EH (cell line): ENCODE measurements at places on chromosomes 12 and 14.

GRCh38 chr12:92370828-92371227 is 225.2 kb upstream of the BTG1 start:
- no peak for DNase-seq

- no peak for DNase-seq
These were observed 149.4 kb downstream of the ADGRD1 start for GRCh38 chr12:131102991-131103668.

- no peak for DNase-seq
These were observed 94.5 kb downstream of the DNAI7 start for GRCh38 chr12:25100194-25101091.

GRCh38 chr12:56206452-56207166 is 15.1 kb downstream of the RNF41 start:
- DNase-seq = peak; percentile 66

GRCh38 chr12:44889162-44889561 is 13.0 kb upstream of the NELL2 start:
- no peak for DNase-seq

- DNase-seq = peak; percentile 46
These were observed 23.0 kb upstream of the ACTN1 start for GRCh38 chr14:69002069-69002468.

DNA sequence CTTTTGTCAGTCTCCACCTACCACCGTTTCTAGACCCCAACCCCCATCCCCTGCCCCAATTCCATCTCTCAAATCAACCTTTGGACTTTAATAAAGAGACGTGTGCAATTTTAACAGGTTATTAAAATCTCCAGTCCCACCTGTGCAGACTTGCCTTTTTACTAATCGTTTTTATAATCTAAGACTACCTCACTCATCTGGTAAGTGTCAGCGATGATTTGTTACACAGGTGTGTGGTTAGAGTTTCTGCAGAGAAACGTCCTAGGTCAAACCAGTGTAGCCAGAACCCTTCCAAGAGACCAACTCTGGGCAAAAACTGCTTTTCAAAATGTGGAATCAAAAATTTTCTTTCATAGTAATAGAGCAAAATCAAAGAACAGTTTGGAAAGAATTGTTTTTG is 60.4 kb upstream of the PELI2 start:
- no peak for DNase-seq

DNA sequence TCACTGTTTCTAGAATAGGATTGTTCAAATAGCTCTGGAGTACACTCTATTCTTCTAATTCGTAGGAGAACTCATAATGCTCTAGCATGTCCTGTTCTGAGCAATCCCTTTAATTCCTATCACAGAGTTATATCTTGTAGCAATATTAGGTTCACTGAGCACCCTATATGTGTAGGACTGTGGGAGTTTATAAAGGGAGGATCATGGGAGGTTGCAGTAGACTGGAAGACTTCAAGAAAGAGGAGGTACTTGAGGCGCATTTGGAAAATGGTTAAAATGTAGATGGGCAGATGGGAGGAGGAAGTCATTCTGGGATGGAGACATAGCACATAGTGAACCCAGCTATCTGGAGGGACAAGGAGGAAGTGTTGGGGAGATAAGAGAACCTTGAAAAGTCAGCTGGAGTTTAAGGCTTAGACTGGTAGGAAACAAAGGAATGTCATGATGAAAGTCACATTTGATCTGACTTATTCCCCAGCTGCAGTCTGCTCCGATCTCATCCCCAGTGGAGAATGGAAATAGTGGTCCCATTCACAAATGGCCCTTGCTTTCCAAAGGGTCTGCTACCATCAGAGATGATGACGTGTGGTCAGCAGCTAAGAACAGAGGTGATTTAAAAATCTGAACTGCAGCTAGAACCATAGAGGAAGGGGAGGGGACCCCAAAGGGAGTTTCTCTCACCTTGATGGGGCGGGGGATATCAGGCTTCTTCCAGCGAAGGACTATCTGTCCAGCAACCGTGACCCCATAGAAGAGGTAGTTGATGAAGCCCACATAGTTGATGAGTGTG is 10.1 kb upstream of the CEBPE start:
- no peak for DNase-seq

DNA sequence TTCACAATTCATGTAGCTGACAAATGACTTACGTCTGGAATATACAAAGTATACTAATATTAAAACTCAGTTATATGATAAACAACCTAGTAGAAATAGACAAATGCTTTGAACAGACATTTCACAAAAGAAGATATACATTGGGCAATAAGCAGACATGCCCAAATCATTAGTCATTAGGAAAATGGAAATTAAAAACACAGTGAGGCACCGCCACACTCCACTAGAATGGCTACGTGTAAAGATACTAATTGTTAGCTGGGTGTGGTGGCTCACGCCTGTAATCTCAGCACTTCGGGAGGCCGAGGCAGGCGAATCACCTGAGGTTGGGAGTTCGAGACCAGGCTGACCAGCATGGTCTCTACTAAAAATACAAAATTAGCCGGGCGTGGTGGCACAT is 248.9 kb upstream of the TMEM132C start:
- peak; percentile 11 for DNase-seq

- DNase-seq = peak; percentile 9
These were observed 126.2 kb upstream of the PMCH start for GRCh38 chr12:102323799-102324198.

DNA sequence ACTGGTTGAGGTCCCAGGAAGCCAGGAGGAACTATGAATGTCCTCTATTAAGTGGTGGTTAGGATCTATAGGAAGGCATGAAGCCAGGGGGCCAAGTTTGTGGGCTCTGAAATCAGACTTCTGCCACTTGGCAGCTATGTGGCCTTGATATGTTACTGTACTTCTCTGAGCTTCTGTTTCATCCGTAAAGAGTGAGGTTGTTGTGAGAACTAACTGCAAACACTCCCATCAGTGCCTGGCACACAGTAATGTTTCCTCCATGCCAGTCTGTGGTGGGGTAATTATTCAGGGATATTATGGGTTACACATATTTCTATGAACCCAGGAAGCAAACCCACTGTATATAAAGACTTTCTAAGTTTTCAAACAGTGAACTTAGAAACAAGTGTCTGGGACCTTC is 57.4 kb downstream of the PLXNC1 start:
- no peak for DNase-seq

GRCh38 chr14:105088812-105089745 is 23.8 kb upstream of the GPR132 start:
- DNase-seq = no peak

DNA sequence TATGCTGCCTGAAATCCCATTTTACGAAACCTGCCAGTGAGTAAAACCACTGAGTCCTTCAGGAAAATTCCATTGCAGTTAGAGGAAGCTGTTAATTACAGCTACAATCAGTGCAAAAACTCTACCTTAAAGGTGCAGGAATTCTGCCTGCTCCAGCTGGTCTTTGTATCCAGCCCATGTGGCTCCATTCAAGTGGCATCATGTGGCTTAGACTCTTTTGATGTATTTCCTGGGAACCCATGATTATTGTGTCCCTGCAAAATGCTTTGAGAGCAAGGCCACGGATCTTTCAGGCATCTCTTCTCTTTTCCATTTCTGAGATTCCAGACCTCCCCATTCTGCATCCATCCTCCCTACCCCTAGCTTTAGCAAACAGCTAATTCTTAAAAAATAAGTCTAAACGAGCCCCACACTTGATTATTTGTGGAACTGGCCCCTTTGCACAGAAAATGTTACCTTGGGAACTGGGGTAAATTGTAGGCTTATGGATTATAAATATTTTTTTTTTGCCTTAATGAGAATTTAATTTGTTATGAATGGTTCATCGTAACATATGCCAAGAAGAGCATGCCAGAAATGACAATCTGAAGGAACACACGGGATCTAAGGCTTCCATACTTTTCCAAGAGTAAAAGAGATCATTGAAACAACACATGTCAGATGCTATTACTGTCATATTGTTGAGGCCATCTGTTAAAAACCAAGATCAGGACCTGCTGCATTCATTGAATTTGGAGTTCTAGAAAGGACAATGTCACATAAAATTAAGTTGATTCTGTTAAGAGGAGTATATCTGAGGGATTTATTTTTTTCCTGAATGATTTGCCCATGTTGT is 144.6 kb downstream of the TPH2 start:
- DNase-seq = no peak

DNA sequence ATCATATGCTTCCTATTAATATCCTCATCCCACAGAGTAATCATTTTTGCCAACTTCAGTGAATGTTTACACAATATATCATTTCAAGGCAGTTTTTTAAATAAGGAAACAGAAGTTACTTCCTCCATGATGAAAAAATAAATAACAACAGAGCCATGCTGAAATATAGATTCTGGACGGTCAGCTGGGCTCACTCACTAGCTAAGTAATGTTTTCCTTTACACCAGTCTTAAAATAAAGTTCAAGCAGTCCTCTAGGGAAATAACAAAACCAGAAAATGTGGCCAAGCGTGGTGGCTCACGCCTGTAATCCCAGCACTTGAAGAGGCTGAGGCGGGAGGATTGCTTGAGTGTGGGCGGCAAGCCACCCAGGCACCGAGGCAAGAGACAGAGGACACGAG is 28.7 kb downstream of the AICDA start:
- DNase-seq = no peak

DNA sequence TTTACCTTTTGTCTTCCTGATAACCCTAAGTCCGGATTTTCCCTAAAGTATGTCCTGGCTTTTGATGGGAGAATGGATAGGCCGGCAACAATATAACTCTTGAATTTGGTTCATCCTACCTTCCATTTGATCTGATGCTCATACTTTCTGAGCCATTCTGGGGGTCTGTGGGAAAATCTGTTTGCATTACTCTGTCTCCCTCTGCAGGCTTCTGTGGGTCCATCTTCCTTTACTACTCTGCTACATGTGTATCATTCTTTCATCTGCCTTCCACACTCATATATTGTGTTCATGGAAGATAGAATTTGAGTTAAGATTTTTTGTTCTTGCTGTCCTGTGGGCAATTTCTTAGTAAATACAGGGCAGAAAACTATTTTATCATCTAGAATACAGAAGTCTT is 101.5 kb downstream of the NAV3 start:
- DNase-seq = no peak

DNA sequence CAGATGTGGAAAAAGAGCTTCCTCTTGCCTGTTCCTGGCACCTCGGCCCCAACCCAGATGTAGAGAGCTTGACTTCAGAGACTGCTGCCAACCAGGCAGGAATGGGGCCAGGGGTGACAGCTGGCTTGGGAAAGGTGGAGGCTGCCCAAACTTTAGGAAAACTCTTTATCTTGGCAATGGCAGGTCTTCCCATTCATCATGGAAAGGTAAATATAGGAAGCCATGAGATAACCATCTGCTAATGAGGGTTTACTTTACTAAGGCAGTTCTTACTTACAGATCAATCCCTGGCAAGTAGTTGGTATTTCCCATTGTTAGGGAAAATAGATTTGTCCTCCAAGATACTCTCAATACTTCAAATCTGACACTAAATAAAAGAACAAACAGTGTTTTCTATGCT is 143.1 kb upstream of the NUDT4 start:
- no peak for DNase-seq

DNA sequence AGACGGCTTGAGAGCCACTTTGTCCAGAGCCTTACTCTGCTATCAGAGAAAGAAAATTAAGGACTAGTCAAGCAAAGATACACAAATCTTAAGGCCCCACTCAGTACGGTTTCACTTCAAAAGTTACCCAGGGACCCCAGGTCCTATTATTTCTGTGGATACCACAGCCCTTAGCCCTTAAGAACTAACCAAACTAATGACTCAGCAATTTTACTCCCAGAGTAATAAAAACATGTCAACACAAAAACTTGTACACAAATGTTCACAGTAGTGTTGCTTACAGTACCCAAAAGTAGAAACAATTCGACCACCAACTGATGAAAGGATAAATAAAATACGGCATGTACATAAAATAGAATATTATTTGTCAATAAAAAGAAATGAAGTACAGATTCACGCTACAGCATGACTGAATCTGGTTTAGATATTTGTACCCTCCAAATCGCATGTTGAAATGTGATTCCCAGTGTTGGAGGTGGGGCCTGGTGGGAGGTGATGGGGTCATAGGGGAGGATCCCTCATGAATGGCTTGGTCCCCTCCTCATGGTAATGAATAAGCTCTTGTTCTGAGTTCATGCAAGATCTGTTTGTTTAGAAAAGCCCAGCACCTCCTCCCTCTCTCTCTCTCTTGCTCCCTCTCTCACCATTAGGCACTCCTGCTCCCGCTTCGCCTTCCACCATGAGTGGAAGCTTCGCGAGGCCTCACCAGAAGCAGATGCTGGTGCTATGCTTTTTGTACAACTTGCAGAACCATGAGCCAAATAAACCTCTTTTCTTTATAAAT is 30.5 kb downstream of the AREL1 start:
- DNase-seq = no peak

DNA sequence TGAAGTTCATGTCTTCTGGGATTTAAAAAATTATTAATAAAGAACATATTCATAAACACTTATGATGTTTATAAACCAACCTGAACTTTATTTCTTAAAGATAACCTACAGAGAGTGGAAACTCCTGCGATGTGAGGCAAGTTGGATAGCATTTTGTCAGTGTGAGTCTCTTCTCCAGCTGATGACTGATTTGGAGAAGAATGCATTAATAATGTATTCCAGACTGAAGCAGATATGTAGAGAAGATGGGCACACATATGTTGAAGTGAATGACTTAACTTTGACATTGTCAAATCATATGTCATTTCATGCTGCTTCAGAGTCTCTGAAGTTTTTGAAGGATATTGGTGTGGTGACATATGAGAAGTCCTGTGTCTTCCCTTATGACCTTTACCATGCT is 7.3 kb downstream of the HELB start:
- DNase-seq = peak; percentile 11

- DNase-seq = no peak
These were observed 51.8 kb upstream of the PSMC1 start for GRCh38 chr14:90204516-90204915.

DNA sequence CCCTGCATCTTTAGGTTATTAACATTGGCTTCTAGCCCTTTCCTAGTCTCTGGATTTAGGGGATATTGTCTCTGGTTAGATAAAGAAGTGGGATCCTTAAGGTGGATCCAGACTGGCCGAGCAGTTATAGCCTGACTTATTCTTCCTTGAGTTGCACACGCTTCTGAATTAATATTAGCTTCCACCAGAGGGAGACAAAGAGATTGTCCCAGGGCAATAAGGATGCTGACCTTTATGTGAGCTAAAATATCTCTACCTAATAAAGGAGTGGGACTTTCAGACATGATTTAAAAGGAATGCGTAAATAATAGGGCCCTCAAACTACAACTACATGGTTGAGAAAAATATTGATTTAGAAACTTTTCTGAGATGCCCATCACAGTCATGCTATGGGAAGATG is 139.7 kb downstream of the SLCO1B3 start:
- peak; percentile 13 for DNase-seq

DNA sequence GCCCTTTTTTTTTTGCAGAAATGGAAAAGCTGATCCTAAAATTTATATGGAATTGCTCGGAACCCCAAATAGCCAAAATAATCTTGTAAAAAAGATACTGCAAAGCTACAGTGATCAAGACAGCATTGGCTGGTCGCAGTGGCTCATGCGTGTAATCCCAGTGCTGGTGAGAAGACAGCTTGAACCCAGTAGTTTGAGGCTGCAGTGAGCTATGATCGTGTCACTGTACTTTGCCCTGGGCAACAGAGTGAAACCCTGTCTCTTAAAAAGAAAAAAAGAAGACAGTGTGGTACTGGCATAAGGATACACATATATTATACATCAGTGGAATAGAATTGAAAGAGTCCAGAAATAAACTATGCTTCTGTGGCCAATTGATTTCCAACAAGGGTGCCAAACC is 5.4 kb downstream of the ITGB7 start:
- no peak for DNase-seq

GRCh38 chr14:50624447-50624846 is 43.7 kb downstream of the SAV1 start:
- no peak for DNase-seq
